ENCODE measurements at places on chromosomes 3 and 15.

GRCh38 chr3:183551930-183552329, 3.6 kb downstream of the KLHL6 start:
- DNase-seq, result no peak

- DNase-seq, result no peak
Observed at GRCh38 chr15:80153900-80154299, 1.1 kb downstream of the FAH start.

- no peak for DNase-seq
Observed at GRCh38 chr15:51846463-51847230, 17.2 kb downstream of the TMOD3 start.

DNA sequence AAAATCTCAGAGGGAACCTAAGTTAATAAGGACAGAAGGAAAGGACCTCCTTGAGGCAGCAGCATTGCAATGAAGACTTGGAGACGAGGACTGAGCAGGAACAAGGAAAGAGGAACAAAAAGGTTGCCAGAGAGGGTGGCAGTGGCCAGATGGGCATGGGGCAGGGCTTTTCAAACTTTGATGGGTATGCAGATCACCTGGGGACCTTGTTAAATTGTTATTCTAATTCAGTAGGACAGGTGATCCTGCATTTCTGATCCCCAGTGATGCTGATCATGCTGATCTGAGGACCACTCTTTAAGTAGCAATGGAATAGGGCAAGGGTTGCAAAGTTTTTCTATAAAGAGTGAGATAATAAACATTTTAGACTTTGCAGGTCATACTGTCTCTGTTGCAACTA, 11.1 kb downstream of the COL6A6 start:
- no peak for DNase-seq

GRCh38 chr15:51780636-51781035, 29.2 kb downstream of the TMOD2 start:
- DNase-seq, result no peak

DNA sequence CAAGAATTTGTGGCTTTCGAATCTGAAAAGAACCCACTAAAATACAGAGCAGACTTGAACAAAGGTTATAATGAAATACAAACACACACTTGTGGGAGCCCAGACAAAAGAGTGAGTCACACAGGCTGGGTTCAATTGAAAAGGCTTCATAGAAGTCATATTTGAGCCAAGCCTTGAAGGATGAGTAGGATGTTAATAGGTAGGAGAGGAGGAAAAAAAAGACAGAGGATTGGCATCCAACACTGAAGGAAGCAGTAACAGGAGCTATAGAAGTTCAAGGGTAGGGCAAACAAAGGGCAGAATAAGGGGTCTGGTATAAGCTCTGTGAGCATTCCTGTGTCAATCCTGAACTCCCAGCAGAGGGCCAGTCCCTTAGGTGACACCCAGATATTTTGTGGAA, 325.4 kb downstream of the FOXP1 start:
- no peak for DNase-seq

DNA sequence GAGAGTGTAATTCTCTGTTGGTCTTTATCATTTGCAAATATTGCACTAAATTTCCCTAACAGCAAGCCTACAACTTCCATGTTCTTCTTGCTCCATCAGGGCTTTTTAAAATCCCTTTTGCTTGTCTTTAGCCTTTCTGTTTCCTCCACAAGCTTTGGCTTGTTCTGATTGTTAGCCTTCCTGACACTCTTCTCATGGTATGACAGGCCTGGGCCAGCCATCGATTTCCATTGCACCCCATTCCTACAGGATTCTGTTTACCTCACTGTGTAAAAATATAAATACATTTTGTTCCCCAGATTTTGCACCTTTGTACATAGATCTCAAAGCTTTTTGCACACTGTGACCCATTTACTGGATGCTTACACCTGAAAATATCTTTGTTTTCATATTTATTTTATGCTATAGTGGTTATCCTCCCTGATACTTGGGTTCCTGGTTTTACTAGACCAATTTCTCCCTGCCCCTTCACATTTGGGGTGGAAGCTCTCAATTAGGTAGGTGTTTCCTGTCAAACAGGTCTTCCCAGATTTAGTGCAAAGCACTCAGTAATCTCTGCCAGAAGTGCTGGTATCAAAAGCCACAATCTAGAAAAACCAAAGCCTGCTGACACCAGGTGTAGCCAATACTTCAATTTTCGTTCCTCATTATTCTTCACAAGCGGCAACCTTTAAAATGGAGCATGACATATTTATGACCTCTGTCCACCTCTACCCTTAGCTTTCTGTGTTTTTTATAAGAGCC, 57.9 kb upstream of the PPP2R3A start:
- no peak for DNase-seq

DNA sequence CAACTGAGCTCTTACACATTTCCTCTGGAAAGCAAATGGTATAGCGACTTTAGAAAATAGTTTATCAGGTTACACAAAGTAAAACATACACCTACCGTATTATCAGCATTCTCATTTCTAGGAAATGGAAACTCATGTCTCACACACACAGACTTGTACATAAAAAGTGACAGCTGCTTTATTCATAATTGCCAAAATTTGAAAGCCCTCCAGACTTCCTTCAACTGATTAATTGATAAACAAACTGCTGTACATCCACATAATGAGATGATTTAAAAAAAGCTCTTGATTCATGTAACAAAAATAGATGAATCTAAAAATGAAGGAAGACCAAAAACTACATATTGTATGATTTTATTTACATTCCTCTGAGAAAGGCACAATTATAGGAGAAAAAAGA, 425.5 kb downstream of the GABRG3 start:
- no peak for DNase-seq

All from activated naive CD4-positive, alpha-beta T cell (primary cell).